Activated T-cell treated with anti-CD3 and anti-CD28 coated beads, Interleukin-2, amount 50 U/mL, for 72 hours (primary cell): ENCODE measurements at places on chromosomes 4 and X. TPM values are rescaled to one million over a fixed set of nuclear protein-coding genes. Genes with fewer than 3 reads are reported as not detected.
A peak's percentile ranks its signal among the peaks of the same experiment; 100 is the strongest.

Gene MSANTD1
- 2.4 TPM for total RNA-seq

Gene PWWP3B
- total RNA-seq = not detected

Gene PRSS12
- not detected for total RNA-seq

Gene ASB9
- total RNA-seq = not detected

Gene SMIM10
- total RNA-seq = 0.99 TPM

Gene RAPGEF2
- total RNA-seq = 21.3 TPM

DNA sequence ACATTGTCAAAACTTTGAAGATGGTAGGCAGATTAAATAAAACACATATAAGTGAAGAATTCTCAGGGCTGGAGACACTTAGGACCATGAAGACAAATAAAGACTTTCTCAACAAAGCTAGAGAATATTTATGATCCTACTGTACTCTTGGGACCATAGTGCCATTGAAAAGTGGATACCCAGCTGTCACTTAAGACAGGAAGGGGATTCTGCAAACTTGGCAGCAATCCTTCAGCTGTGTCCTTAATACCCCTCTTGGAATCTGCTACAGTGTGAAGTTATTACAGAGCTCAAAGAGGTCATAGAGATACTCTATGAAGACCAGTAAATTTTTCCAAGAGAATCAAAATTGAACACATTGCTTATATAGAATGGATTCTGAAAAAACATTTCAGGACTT, 24.3 kb downstream of the PDE5A start:
- H3K36me3 ChIP-seq = no peaks in the 10 kb centered on the region
- H3K4me3 ChIP-seq = no peak overlapping the region

DNA sequence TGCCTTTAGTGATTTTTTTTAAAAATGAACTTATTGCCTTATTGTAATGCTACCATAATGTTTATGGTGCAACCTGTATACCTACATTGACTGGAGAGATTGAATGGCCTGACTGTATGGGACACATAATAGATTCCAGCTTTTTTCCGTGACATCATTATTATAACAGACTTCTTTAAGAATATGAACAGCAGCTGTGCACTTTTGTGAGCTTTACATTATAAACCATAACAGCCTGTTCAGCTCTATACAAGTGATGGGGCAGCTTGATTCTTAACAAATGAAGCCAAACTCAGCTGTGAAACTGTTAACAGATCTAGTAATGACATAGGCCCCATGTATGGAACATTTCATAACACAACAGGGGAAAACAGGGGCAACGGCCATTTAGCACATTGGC, 187.0 kb downstream of the BMPR1B start:
- no peak overlapping the region for H3K27ac ChIP-seq
- no peaks in the 10 kb centered on the region for H3K36me3 ChIP-seq
- H3K4me3 ChIP-seq = no peak overlapping the region
- H3K4me1 ChIP-seq = no peaks in the 10 kb centered on the region

- DNase-seq = no peak
- no peaks in the 10 kb centered on the region for H3K27me3 ChIP-seq
- peaks cover 6% of the 10 kb centered on the region for H3K36me3 ChIP-seq
- peak overlapping the region; percentile 90 for H3K27ac ChIP-seq
Measured at GRCh38 chr4:2837110-2837903, 6.3 kb upstream of the ADD1 start.

DNA sequence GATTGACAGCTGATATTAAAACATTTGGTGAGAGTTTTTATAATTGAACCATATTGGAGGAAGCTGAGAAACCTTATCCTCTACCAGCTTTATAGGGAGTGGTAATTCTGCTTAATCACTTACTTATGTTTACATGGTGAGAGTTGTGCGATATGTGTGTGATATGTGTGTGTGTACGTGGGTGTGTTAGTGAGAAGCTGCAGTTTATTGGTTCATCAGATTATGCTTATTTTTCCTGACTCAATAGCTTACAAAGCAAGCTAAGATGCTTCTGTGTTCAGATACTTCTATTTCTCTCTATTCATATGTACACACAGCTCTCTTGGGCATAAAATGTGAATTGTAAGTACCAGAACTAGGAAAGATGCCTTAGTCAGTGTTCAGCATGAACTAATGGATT, 343.7 kb downstream of the GRIA2 start:
- DNase-seq = no peak
- no peaks in the 10 kb centered on the region for H3K36me3 ChIP-seq
- no peak overlapping the region for H3K4me3 ChIP-seq
- H3K4me1 ChIP-seq = no peaks in the 10 kb centered on the region
- H3K27ac ChIP-seq = no peak overlapping the region
- no peaks in the 10 kb centered on the region for H3K27me3 ChIP-seq

- peaks cover 5% of the 10 kb centered on the region for H3K27me3 ChIP-seq
- DNase-seq = peak; percentile 42
- H3K4me3 ChIP-seq = no peak overlapping the region
- H3K4me1 ChIP-seq = no peaks in the 10 kb centered on the region
- no peak overlapping the region for H3K27ac ChIP-seq
Measured at GRCh38 chr4:170047771-170048354, 21.7 kb upstream of the MFAP3L start.

DNA sequence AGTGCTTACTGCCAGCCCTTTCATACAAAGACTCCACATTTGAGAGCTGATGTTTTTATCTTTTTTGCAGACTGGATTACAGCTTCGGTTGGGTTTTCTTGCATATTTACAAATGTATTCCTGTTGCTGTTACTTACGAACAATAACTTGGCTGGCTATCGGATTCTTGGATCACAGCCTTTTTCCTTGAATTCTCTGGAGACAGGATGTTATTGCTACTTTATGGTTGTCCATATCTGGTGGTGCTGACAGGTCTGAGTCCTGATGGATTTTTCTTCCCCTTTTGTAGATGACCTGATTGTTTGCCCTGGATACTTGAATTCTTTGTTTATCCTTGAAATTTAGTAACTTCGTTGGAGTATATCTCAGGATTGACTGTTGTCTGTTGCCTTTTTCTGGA, 77.7 kb downstream of the PDK3 start:
- H3K4me3 ChIP-seq = no peak overlapping the region
- peaks cover 7% of the 10 kb centered on the region for H3K27me3 ChIP-seq
- H3K36me3 ChIP-seq = peaks cover 3% of the 10 kb centered on the region
- no peak overlapping the region for H3K27ac ChIP-seq
- DNase-seq = no peak
- no peaks in the 10 kb centered on the region for H3K4me1 ChIP-seq

- no peaks in the 10 kb centered on the region for H3K27me3 ChIP-seq
- peaks cover 9% of the 10 kb centered on the region for H3K36me3 ChIP-seq
- H3K4me3 ChIP-seq = peak overlapping the region; percentile 66
- peaks cover 48% of the 10 kb centered on the region for H3K4me1 ChIP-seq
Measured at GRCh38 chrX:136866337-136867095, 14.0 kb downstream of the RBMX start.

DNA sequence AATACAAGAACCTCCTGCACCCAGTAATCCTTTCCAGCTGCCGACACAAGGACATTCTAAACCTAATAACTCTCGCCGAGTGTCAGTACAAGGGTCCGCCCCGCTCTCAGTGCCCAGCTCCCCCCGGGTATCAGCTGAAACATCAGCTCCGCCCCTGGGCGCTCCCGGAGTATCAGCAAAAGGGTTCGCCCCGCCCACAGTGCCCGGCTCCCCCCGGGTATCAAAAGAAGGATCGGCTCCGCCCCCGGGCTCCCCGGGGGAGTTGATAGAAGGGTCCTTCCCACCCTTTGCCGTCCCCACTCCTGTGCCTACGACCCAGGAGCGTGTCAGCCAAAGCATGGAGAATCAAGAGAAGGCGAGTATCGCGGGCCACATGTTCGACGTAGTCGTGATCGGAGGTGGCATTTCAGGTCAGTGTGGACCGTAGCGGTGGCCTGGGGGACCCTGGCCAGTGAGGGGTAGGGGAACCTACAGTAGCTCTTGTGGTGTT, at the start of gene MAOA:
MAOA (plus strand) TSS at position 295 of the 490 bp plus-strand sequence; CDS start at position 338, 43 bp downstream.
- peaks cover 9% of the 10 kb centered on the region for H3K4me1 ChIP-seq
- H3K27me3 ChIP-seq = peaks cover 15% of the 10 kb centered on the region
- no peaks in the 10 kb centered on the region for H3K36me3 ChIP-seq
- peak within 1 kb of the TSS; percentile 29 for H3K27ac ChIP-seq
- H3K4me3 ChIP-seq = peak within 1 kb of the TSS; percentile 95

- no peaks in the 10 kb centered on the region for H3K4me1 ChIP-seq
- H3K36me3 ChIP-seq = no peaks in the 10 kb centered on the region
Measured at GRCh38 chr4:6123116-6123515, 77.2 kb downstream of the JAKMIP1 start.

DNA sequence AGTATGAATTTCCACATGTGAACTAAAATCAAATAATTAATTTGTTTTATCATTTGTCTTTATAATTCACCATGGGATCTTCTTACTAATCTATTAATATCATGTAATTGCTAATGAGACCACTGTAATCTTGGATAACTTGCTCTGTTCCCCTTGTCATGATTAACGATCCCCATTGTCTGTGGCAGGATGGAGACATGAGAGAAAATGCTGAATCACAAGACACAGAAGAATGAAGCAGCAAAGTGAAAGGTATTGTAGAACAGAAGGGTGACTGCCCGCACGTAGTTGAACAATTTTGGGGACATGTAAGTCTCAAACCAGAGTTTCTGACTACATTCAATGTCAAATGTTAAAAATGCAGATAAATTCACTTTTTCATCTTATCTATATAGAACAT, 135.2 kb downstream of the EPHA5 start:
- no peak overlapping the region for H3K27ac ChIP-seq
- no peak overlapping the region for H3K4me3 ChIP-seq
- DNase-seq = no peak
- no peaks in the 10 kb centered on the region for H3K27me3 ChIP-seq

- H3K4me1 ChIP-seq = no peaks in the 10 kb centered on the region
- no peak overlapping the region for H3K4me3 ChIP-seq
- H3K36me3 ChIP-seq = peaks cover 3% of the 10 kb centered on the region
- no peak overlapping the region for H3K27ac ChIP-seq
- no peak for DNase-seq
Measured at GRCh38 chr4:106096454-106096853, 201.2 kb downstream of the NPNT start.

DNA sequence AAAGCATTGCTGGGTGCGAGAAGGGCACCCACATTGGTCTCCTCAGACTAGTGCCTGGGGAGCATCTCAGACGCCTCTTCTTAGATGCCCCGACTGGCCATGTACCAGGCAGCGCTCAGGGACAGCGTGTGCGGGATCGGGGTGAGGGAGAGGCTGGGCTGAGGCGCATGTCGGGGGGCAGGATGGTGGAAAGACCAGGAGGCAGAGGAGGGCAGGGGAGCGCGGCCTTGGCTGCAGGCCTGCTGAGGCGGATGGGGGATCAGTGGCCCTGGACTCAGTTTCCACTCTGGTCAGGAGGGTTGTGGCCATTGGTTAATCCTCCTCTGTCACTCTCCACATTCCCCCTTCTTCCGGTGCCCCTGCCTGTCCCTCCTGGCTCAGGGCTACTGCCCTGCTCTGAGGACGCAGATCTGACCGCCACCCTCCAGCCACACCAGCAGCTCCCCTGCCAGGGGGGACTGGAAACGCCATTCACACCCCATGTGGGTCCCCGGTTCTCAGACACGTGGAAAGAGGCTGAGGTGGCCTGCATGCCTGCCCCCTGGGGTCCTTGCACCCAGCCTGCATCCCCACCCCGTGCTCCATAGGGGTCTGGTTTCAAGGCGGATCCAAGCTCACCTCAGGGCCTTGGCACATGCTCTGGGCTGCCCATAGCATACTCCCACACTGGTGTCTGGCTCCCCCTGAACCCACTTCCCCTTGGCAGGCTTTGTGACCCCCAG, 105.9 kb downstream of the CPZ start:
- H3K4me3 ChIP-seq = no peak overlapping the region
- DNase-seq = no peak
- H3K4me1 ChIP-seq = no peaks in the 10 kb centered on the region
- no peak overlapping the region for H3K27ac ChIP-seq

DNA sequence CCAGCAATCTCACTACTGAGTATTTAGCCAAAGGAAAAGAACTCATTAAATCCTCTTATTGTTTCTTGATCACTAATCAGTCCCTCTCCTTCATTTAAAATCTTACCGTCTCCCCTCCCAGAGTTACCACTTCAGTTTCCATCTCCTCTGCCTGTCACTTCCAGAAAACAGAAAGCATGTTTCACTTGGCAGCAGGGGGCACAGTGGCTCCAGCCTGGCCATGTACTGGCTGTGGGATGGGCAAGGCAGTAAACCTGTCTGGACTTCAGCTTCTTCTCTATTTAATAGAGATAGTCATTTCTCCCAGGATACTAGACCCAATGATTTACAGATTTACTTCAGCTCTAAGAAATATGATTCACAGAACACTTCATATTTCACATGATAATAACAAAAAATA, 63.2 kb downstream of the CD40LG start:
- H3K27ac ChIP-seq = peak overlapping the region; percentile 98
- H3K4me3 ChIP-seq = no peak overlapping the region
- DNase-seq = no peak
- H3K36me3 ChIP-seq = peaks cover 6% of the 10 kb centered on the region
- peaks cover 7% of the 10 kb centered on the region for H3K27me3 ChIP-seq

- H3K27ac ChIP-seq = no peak overlapping the region
- no peaks in the 10 kb centered on the region for H3K4me1 ChIP-seq
- no peak overlapping the region for H3K4me3 ChIP-seq
- no peak for DNase-seq
- no peaks in the 10 kb centered on the region for H3K36me3 ChIP-seq
- H3K27me3 ChIP-seq = no peaks in the 10 kb centered on the region
Measured at GRCh38 chr4:45317276-45317675, 590.9 kb upstream of the GNPDA2 start.

GRCh38 chr4:14583331-14583730, 418.9 kb upstream of the CPEB2 start:
- no peaks in the 10 kb centered on the region for H3K36me3 ChIP-seq
- no peak overlapping the region for H3K4me3 ChIP-seq
- H3K27ac ChIP-seq = no peak overlapping the region
- DNase-seq = no peak
- no peaks in the 10 kb centered on the region for H3K4me1 ChIP-seq

DNA sequence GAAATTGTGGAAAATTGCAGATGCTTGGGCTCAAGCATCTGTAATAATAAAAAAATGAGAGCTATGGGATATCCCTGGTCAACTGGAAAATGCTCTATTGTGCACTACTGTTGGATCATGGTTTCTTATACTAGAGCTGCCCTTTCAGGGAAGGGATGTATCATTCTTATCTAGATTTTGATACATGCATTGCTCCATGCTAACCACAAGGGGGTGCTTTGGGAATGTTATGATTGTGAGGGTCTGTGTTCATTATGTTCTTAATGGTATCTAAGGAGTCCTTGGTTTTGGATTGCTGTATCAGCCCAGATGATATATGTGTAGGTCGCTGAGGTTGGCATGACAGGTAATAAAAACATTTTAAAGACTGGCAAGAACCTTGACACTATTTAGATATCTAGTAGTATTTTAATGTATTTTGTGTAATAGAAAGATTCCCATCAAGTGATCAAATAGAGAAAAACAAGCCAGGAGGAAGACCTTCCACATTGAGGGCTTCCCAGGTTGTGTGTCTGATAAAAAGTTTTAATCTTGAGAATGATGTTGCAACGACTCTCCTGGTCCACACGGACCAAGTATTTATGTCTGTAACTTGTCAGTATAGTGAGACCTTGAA, 49.2 kb upstream of the TLR2 start:
- peaks cover 30% of the 10 kb centered on the region for H3K36me3 ChIP-seq
- no peaks in the 10 kb centered on the region for H3K27me3 ChIP-seq
- peaks cover 9% of the 10 kb centered on the region for H3K4me1 ChIP-seq
